ENCODE measurements at places on chromosomes 1 and 21.

- no peak for DNase-seq
These were observed 1.1 kb upstream of the DIO1 start for GRCh38 chr1:53892911-53893310.

DNA sequence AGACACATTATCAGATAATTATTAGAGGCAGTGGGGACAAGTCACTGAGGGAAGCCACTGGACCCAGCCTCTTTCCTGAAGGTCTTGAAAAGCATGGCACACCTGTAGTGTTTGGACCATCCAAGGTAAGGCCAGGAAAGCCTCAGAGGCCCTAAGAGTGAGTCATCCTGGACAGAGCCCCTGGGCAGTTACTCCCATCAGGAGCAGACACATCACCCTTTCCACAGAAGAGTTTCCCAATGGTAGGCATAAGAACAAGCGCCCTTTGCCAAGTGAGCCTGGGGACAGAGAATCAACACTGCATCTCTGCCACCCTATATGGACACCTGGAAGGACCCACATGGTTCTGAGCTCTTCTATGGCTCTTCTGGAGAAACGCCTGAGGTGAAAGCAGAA lies 136.0 kb downstream of the PLXNA2 start:
- DNase-seq, result no peak

DNA sequence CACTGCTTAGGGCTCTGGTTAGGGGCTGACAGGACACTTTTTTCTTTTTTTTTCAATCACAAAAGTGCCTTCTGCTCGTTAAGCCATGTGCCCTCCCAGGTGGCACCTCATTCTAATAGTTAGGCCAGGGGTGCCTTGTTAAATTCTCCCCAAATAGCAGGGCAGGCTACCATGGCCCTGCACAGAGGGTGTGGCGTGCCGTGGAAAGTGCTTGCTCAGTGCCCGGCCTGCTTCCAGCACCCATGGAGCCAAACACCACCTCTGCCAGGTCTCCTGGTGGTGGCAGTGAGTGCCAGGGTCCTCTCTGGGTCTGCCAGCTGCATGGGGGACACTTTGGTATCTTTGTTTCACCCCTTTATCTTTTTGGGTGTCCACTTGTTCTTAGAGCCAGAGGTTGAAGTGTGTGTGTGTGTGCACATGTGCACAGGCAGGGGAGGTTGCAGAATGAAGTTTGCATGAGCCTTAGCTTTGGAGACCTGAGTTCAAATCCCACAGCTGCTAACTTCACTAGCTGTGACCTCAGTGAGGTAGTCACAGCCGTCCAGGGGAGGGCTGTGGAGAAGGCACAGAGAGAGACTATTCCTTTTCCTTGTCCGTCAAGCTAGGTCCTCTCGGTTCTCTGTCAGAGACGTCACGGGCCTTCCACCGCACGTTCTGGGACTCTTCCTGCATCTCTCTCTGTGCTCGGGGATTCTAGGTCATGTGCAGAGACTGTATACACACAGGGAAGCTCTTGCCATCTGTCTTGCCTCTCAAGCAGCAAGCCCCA lies 39.9 kb upstream of the CSF3R start:
- no peak for DNase-seq

GRCh38 chr1:185257950-185258208 lies 59.2 kb downstream of the IVNS1ABP start:
- no peak for DNase-seq
